ENCODE measurements at places on chromosomes 5 and 9.

DNA sequence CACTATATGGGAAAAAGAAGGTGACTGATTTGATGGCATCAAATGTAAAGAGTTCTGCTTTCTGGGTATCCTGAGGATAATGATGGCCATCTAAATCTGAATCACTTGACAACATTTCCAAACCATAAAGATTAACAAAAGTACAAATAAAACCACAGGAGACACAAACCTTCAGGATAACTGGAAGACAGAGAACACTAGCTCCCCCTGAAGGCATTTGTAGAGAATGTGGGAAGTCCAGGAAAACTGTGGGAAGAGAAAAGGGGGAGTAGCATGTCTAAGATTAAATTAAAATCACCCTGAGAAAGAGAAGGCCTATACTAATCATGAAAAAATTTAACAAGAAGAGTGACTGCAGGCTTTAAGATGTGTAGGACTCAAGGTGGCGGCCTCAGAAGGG is 116.2 kb downstream of the PRELID2 start:
- DNase-seq: no peak

DNA sequence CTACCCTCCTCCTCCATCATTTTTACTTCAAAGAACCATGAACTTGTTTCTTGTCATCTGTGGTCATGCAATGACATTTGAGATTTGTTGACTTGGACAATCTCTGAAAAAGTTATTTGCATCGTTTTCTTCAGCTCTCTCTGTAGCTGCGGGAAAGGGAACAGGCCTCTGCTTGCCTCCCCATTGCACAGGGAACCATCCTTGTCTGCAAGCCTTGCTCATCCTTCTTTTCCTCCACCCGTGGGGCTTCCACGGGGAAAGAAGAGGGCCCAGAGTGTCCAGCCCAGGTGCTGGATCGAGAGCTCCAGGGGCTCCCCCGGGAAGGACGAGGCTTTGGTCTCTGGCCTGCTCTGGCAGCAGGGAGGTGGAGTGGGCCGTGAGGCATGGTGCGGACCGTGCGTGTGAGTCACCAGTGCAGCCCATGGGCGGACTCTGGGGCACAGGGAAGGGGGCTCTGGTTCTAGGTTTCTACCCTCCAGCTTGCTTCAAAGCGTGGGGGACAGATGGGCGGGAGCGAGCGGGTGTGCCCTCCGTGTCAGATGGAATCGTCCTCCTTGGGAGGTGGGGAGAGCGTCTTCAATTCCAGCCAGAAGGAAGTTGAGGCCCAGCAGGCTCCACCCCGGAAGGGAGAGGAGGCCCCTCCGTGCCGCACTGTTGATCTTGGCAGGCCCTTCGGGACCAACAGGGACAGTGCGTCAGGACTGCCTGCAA is 6.0 kb upstream of the IRX4 start:
- DNase-seq: no peak

GRCh38 chr5:175436359-175436758 is 7.6 kb downstream of the DRD1 start:
- DNase-seq: no peak

- DNase-seq: no peak
Measured at GRCh38 chr9:126548312-126548711, 65.4 kb upstream of the LMX1B start.

DNA sequence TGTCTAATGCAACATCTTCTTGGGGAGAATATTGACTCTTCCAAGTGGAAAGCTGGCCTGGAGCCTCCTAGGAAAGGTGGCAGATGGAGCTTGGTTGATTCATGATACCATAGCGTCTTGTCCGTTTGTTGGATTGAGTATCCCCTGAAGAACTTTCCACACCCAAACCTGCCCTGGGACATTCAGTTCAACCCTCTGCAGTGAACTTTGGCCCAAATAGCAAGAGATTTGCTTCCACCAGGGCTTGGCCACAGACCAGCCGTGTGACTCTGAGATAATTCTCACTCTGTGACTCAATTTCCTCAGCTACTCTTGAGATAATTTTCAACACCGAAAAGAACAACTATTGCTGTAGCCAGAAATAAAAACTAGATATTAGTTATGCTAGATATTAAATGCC is 108.0 kb upstream of the RAD23B start:
- no peak for DNase-seq

DNA sequence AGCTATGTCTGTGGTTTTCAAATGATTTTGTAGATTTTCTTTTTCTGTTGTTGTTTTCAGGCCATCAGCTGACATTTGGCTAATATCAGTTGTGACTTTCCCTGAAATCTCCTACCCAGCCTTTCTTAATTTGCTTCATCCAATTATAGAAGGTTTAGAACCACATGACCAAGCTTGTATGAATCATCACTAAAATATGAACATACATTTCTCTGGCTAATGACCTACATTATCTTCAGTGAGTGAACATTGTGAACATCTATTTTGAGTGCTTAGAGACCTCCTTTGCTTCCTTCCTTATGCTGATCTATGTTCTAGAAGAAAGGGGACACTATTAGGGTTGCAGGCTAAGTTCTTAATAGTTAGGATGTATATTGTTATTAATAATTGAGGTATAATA is 532.5 kb downstream of the RAB3C start:
- no peak for DNase-seq

- no peak for DNase-seq
Measured at GRCh38 chr9:122008559-122008958, 84.5 kb downstream of the TTLL11 start.

GRCh38 chr9:27361492-27361891 is 64.5 kb upstream of the EQTN start:
- no peak for DNase-seq

- no peak for DNase-seq
Measured at GRCh38 chr5:58013542-58014258, 446.2 kb downstream of the PLK2 start.

- DNase-seq: peak; percentile 31
Measured at GRCh38 chr9:96686638-96687335, 31.7 kb upstream of the PRXL2C start.

GRCh38 chr5:139381837-139382761 is 998 bp downstream of the SLC23A1 start:
- no peak for DNase-seq

DNA sequence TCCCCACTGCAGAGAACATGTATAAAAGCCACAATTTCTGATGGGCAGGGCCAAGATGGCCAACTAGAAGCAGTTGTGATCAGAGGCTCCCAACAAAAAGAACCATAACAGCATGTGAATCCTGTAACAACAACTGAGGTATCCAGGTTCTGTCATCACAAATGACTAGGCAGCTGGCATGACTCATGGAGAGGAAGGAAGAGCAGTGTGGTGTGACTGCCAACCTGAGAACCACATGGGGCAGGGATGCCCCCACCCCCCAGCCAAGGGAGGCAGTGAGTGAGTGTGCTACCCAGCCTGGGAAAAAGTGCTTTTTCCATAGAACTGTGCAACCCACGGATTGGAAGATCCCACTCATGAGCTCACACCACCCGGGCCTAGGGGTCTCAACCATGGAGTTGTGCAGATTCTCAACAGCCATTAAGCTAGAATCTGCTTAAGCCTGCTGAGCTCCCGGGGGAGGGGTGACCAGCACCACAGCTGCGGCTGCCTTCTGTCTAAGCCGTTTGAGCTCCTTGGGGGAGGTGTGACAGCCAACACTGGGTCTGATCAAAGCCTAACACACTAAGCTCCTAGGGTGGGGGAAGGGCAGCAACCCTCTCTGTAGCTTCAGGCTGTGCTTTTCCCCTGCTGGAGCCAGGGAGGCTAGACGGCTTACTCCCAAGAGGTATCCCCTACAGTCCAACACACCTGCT is 80.1 kb upstream of the DMAC1 start:
- DNase-seq: peak; percentile 14

GRCh38 chr9:94639999-94640376 is 670 bp upstream of the FBP1 start:
- DNase-seq: no peak

DNA sequence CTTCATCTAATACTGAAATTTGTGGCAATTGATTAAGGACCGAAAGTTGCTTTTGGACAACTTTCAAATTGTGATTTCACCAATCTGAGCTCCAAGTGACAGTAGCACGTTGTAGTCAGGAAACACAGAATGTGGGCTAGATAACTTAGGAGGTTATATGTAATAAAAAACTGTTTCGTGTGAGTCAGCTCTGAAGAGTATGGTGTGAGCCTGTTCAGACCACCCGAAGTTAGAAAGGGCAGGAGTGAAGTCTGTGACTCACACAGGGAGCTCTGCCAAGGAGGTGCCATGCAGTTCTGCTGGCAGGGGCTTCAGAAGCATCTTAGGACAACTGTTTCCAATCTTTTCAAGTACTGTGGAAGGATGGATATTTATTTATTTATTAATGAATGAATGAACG is 16.4 kb upstream of the ZBTB34 start:
- DNase-seq: no peak

DNA sequence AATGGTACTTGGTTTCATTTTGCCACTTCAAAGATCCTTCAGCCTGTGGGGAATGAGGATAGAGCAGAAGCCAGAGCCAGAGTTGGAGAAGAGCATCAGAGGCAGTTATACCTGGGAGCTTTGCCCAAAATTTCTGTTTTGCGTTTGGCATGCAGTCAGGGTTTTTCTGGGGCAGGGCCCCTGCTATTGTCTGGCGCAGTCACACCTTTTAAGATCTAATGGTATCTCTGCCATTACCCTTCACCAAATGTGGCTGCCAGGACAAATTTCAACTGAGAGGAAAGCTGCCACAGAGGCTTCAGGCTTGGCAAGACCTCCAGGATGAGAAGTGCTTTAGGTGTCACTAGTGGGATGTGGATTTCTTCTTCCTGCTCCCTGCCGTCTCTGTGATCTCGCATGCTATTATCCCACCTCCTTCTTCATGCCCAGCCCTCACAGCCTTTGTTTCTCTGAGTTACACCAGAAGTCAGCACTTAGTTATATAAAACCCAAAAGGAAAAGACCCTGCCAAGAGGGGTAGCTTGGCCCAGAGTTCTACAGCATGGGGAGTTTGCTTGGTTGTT is 357.0 kb downstream of the TLE4 start:
- no peak for DNase-seq

GRCh38 chr5:21791304-21791703 is 1061.8 kb downstream of the CDH12 start:
- DNase-seq: no peak
